ENCODE measurements at places on chromosomes 4 and X.

- peak; percentile 83 for ATAC-seq
Measured at GRCh38 chrX:74924449-74925224, 615 bp downstream of the NEXMIF start.

- ATAC-seq: no peak
Measured at GRCh38 chrX:105349476-105349875, 129.0 kb upstream of the TEX13A start.

DNA sequence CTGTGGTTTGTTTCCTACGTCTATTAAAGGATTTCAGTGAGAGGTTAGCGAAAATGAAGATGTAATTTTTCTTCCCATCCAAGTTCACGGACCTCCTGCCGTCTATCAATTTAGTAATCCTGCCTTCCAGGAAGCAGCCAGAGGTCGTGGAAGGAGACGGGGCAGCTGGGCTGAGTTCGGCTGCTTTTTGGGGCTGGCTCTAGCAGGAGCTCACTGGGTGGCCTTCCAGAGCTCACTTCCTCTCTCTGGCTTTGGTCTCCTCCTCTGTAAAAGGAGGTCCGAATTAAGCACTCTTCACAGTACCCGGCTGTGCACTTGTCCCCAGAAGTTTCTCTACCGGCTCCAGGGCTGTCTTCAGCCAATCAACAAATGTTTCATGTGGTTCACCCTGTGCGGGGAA lies 295.4 kb downstream of the BCOR start:
- ATAC-seq: no peak

DNA sequence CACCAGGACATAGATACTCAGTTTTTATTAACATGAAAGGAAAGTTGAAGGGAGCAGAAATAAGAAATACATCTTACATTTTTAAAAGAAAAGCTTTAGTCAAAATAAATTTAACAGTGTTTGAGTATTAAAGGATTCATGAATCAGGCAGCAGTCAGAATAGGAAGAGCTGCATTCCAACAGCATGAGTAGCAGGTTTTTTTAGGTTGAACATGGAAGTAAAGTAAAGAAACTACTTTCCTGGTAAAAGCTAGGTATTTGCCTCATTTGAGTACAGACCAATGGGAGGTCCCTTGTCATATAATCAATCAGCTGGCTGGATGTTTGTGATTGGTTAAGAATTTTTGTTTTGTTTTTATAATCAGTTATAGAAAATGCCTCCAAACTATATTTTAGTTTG lies 645.9 kb upstream of the INTU start:
- no peak for ATAC-seq

DNA sequence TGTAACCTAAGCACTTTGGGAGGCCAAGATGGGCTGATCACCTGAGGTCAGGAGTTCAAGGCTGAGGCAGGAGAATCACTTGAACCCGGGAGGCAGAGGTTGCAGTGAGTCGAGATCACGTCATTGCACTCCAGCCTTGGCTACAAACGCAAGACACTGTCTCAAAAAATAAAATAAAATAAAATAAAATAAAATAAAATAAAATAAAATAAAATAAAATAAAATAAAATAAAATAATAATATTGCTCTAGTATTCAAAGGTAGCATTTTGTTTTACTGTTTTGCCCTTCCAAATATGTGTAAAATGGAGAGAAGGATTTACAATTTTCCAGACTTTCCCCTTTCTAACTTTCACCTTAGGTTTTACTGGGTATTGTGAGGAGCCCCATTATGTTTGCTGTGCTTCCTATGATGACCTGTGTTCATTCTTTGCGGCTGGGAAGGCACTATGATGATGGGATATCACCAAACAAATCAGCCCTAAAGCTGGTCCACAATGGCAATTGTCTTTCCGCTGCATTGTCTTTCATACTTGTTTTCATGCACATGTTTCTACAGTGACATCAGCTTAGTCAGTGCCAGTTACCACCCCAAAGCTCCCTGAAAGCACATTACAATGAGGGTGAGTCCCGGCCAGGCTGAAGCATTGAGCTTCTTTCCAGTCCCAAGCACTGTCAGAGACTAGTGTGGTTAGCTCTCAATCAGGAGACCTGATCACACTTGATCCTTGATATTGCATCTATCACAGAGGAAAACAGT lies 50.8 kb downstream of the DTHD1 start:
- ATAC-seq: peak; percentile 88

DNA sequence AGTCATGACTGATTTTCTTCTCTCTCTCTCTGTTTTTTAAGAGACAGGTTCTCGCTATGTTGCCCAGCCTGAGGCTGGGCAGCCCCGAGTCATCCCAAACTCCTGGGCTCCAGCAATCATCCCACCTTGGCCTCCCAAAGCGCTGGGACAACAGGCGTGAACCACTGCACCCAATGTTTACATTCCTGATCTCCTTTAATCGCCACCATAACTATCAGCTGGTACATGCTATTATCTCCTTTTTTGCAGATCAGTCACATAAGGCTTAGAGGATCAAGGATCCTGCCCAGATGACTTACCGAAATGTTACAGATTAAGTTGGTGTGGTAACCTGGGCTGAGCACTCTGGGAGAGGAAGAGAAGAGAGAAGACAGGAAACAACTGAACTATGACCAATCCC lies 1.5 kb upstream of the USP46 start:
- no peak for ATAC-seq

GRCh38 chrX:151830911-151831310 lies 81.8 kb upstream of the MAGEA4 start:
- ATAC-seq: no peak

DNA sequence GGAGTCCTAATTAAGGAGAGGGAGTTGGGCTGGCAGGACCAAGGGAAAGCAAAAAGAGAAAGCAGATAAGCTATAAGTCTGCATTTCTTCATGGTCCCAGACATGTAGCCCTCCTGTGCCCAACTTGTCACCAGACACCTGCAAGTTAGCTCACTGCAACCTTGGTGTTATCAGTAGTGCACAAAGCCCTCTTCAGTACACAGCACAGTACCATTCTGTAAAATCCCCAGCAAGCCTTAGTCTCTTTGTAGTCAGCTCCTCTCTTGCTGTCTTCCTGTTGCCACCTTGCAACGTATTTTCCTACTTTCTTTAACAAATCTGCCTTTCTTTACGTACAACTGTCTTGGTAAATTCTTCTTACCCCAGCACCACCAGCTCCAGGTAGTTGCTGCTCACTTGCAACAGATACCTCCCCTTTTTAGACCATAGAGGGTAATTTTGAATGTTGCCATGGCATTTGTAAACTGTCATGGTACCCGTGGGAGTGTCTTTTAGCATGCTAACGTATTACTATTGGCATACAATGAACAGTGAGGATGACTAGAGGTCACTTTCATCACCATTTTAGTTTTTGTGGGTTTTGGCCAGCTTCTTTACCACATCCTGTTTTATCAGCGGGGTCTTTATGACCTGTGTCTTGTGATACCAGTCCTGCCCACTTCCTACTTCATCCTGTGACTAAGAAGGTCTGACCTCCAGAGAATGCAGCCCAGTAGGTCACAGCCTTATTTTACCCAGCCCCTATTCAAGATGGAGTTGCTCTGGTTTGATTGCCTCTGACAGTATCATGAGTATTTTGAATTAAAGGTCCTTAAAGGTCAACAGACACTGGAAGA lies 28.3 kb upstream of the AP1S2 start:
- ATAC-seq: peak; percentile 77

DNA sequence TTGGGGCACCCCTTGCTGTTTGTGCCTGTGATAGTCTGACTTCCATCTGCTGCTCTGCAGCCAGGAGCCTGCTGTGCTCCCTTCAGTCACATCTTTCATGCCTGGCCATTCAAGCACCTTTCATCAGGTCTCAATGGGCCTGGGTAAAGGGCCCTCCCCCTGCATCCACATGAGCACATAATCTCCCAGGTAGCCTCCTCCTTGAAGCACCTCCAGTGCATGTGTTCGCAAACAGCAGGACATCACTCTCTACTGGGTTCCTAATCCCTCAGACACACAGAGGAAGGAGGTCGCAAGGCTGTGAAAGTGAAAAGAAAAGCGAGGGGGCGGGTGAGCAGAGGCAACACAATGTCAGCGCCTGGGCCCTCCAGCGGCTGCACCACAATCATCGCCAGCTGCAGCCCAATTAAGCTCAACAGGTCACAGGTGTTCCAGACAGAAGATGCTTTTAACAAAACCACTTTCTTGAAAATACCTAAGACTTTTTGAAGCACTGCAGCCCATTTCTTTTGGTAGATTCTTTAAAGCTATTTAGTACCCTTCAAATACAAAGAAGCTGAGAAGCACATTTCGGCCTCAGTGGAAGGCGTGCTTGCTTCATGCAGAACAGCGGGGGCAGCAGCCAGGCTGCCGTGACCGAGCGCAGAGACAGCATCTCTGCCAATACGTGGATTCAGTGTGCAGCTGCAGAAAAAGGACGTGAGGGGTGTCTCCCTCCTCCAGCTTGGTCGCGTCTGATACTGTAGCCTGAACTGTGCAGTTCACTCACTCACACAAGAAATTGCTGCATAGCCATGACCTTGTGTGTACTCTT lies 92.2 kb upstream of the SPRY1 start:
- peak; percentile 56 for ATAC-seq

- no peak for ATAC-seq
Measured at GRCh38 chrX:100341142-100341510, 68.9 kb downstream of the PCDH19 start.

- ATAC-seq: no peak
Measured at GRCh38 chr4:25321703-25322102, 9.1 kb downstream of the ZCCHC4 start.

DNA sequence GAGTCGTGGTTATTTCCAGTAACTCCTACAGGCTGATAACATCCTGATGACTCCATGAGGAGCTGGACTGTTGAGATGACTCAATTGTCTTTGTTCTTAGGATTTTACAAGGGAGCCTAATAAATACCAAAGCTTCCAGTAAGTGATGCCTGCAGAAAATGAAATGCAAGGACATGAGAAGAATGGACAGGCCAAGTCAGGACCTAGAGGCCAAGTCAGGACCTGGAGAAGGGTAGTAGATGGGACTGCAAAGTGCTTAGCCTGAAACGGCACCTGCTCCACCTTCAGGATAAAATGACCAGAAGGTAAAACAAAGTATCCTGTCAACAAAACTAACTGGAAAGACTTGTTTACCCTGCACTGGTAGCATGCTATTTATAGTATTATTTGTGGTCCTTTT lies 6.4 kb upstream of the SLC10A6 start:
- no peak for ATAC-seq

DNA sequence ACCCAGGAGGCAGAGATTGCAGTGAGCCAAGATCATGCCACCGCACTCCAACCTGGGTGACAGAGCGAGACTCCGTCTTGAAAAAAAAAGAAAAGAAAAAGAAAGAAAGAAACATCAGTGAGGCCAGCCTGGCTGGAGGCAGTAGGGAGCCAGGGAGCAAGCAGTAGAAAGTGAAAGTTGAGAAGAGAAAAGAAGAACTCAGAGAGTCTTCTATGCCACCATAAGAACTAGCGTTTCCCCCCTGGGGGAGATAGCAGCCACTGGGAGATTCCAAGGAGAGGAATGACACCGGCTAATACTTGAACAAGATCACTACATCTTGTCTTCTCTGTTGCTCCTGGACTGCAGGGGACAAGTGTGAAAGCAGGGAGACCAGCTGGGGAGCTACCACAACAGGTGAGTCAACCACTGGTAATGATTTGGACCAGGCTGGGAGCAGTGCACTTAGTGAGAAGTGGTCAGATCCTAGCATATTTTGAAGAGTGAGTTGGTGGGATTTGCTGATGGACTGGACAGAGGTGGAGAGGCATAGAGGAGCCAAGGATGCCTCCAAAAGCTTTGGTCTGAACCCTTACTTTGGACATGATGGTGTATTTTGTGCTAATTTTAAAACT lies 33.4 kb downstream of the SLC2A9 start:
- no peak for ATAC-seq

DNA sequence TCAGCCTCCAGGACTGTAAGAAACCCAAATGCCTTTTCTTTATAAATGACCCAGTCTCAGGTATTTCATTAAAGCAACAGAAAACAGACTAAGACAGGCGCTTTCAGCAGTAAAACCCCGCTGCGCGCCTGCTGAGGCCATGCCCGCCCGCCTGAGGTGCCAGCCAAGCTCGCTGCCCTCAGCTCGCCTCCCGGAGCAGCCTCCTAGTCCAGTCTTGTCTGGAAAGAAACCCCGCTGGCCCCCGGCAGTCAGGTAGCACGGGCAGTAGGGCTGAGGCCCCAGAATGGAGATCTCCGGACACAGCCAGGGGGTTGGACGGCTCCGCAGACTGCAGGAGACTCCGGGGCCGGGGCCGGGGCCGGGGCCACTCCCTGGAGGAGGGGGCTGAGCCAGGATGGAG lies 31.7 kb downstream of the ZFYVE28 start:
- ATAC-seq: no peak

DNA sequence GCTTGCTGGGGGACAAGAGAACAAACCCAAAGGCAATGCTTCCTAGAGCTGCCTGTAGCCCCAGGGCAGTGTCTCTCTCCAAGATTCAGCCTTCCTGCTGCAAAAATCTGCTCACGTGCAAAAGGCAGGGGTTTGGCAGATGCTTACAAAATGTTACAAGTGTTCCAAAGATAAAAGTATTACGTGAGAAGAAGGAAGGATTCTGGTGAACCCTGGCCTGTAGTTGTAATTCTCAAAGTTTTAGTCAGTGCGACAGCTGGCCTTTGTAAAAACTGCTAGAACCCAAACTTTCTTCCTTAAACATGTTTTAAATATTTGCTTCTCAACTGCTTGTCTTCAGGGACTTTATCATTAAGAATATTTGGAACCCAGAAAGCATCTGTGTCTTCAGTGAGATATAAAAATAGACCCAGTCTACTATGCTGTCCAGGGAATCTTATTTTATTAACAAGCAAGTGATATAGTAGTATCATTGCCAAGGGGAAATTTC lies 232.3 kb downstream of the FRMPD4 start:
- no peak for ATAC-seq

GRCh38 chr4:112170451-112170993 lies 25.3 kb downstream of the FAM241A start:
- ATAC-seq: no peak

GRCh38 chrX:46831765-46832327 lies 5.0 kb upstream of the RP2 start:
- no peak for ATAC-seq

GRCh38 chr4:181008164-181008563 lies 1235.0 kb upstream of the TENM3 start:
- no peak for ATAC-seq

DNA sequence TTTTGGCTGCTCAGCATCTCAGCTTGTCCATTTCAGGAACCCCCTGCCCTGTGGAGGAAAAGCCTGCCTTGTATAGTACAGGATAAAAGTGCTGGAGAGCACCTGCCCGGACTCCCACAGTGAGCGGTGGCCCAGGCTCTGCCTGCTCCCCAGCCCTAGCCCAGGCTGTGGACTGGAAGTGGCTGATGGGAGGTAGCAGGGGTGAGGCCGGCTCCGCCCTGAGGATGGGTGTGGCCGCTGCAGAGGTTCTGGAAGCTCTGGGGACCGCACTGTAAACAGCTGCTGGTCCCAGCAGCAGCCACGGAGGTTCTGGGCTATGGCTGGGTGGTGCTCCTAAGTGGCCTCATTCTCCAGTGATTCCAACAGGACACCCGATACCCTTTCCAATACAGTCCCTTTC lies 56.6 kb upstream of the HELT start:
- no peak for ATAC-seq

- no peak for ATAC-seq
Measured at GRCh38 chr4:167717495-167717894, 374.8 kb upstream of the ANXA10 start.

GRCh38 chr4:76090241-76090691 lies 15.8 kb downstream of the ART3 start:
- ATAC-seq: peak; percentile 96

Measured in stimulated activated memory B cell treated with anti-CD40 and anti-IgM and Interleukin-4, amounts not matched to agents 10 μg/mL and 1 μg/mL and 100 μg/mL, for 72 hours (primary cell).